ENCODE measurements at places on chromosomes 12 and 14.

DNA sequence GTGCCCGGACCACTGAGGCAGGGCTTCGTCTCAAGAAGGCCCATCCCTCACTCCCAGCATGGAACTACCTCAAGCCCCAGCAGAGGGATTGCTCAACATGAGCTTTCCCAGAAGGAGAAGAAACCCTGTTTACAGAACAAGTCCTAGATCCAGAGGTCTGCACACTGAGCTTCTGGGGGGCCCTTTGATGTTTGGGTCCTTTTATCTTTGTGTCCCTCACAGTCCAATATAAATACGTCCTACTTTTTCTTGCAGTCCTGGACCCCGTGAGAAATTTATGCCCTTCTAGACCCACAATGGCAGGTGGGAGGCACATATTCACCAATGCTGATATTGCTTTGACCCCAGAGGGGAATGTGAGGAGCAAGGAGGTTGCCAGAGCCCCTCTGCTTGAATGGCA lies 54.4 kb downstream of the SMUG1 start:
- DNase-seq: no peak

- DNase-seq: no peak
These were observed 48.6 kb upstream of the PPP1R12A start for GRCh38 chr12:79983492-79983891.

GRCh38 chr14:94029265-94029664 lies 3.1 kb downstream of the OTUB2 start:
- no peak for DNase-seq

GRCh38 chr12:78167510-78167909 lies 336.8 kb downstream of the NAV3 start:
- DNase-seq: no peak

- no peak for DNase-seq
These were observed 522.3 kb downstream of the MED13L start for GRCh38 chr12:115755061-115755724.

DNA sequence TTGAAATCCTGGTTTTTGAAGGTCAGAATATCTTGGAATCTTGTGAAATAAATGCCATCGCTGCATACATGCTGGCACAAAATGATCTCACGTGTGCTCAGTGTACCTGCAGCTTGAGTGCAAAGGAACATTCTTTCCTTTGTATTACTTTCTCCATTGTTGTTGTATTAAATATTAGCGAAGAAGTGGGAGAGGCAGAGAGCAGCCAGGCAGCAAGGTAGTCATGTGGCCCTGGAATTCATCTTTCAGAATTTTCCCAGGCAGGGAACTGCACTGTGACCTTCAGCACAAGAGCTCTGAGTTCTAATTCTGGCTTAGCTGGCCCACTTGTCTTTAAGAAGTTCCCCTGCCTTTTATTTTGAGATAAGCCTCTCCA lies 145.5 kb downstream of the PRKCH start:
- no peak for DNase-seq

DNA sequence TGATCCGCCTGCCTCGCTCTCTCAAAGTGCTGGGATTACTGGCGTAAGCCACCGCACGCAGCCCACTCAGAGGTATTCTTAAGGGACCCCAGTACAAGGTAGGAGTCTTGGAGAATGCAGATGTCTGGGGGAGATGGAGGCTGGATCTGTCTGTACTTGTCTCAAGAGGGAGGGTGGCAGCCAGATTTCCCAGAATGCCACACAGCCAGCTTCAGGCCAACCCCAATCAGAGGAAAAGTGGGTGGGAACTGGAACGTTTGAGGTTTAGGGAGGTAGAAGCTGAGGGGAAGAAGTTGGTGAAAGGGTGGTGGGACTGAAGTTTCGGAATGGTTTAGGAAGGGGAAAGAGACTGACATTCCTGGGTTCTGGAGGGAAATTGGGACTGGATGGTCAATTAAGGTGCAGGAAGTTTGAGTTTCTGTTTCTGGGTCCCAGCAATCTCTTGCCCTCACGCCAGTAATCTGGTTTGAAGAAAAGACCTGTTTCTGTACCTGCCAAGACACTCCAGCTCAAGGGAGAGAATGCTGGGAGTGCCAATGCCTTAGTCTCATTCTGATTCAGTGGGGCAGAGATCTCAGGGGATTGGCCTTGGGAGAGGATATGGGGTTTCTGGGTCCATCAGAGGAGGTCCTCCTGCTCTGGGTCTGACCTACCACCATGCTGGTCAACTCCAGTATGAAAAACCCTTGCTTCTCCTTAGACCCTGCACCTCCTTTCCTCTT lies 8.1 kb upstream of the ZNF385A start:
- no peak for DNase-seq

DNA sequence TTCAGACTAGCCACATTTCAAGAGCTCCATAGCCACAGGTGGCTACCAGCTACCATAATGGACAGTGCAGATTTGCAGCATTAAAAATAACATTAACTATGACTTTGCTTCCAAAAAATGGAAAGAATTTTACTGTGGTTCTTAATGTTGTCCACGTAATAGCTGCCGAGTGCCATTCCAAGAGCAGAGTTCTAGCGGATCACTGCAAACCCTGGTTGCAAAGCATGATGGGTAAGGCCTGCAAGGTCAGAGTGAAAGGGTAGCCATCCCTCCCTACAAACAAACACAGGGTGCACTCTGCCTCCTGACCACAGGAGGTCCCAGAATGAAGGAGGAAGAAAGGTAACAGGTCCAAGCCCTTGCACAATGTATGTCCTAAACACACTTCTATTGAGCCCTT lies 157.6 kb downstream of the DPF3 start:
- DNase-seq: no peak

- DNase-seq: no peak
These were observed 737 bp upstream of the TEX52 start for GRCh38 chr12:2857576-2857975.

GRCh38 chr14:36067428-36068187 lies 108.9 kb downstream of the PTCSC3 start:
- no peak for DNase-seq

- DNase-seq: peak; percentile 64
These were observed 84.6 kb downstream of the SETD3 start for GRCh38 chr14:99395909-99396530.

DNA sequence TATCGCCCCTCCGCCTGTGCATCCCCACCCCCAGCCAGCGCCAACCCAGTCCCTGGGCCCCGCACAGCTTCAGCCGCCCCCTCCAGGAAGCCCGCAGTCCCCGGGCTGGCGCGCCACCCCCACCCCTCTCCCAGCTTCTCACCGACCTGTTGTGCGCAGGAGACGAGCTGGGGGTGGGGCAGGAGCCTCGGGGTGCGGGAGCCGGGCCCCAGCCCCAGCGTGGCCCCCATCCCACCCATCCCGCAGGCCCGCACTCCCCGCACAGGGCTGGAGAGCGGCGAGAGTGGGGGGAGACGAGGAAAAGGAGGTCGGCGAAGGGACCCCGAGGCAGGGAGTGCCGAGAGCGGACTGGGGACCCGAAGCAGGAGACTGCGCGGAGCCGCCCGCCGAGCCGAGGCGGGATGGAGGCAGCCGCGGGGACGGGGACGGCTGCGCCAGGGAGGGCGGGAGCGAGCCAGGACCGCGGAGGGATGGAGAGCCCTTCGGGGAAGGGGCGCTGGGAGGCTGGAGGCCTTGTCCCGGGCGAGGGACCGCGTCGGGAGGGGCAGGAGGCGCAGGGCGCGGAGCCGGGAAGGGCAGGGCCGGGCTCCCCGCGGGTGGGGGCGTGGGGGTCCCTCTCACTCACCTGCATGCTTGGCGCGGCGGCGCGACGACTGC lies 498 bp downstream of the PIANP start:
- DNase-seq: peak; percentile 64

- no peak for DNase-seq
These were observed 3.8 kb downstream of the DHRS2 start for GRCh38 chr14:23639891-23640523.

- DNase-seq: no peak
These were observed 11.8 kb upstream of the TUBA1C start for GRCh38 chr12:49253033-49253623.

- DNase-seq: peak; percentile 87
These were observed 33.6 kb upstream of the HNF1A start for GRCh38 chr12:120944645-120945217.

- no peak for DNase-seq
These were observed 42.1 kb downstream of the SERPINA3 start for GRCh38 chr14:94654071-94654861.

DNA sequence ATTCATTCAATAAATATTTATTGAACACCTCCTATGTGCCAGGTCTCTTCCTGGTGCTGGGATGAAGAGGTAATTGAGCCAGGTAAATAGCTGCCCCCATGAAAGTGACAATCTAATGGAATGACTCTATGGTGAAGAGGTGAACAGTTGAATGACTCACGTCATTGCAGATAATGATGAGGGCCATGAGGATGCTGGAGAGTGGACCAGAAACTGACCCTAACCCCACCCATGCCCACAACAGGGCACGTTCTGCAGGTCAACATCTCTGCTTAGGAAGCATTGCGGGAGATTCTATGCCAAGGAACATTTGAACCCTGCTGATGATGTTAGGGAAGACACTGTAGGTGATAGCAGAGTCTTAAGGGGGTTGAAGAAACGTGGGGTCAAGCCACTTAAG lies 788.9 kb upstream of the TBX3 start:
- DNase-seq: no peak

DNA sequence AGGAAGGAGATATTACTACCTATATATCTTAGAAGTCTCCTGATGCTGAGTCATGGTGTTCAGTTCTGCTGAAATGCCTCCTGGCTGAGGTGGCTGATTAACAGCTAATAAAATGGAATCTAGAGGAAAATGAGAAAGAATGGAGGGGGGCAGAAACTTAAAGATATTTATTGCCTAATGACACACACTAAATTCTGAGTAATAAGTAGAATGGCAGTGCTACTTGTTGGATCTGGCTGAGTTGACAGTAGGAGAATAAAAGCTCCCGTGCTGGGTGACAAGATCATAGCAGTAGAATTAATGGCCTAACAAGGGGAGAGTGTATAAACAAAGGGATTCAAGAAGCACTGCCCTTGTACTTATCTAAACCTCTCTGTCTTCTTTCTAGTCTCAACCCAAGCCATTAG lies 137.5 kb downstream of the CNTN1 start:
- DNase-seq: no peak

- no peak for DNase-seq
These were observed 276.2 kb downstream of the EMP1 start for GRCh38 chr12:13472690-13473089.

Data from activated CD8-positive, alpha-beta memory T cell treated with anti-CD3 and anti-CD28 coated beads, Interleukin-2, amount 50 U/mL, for 48 hours (primary cell).